ENCODE measurements at places on chromosomes 16 and 17. TPM values are rescaled to one million over a fixed set of nuclear protein-coding genes. Genes with fewer than 3 reads are reported as not detected.

The CTNS gene
- total RNA-seq: 47.9 TPM

The JPH3 gene
- total RNA-seq: 0.16 TPM

- no peak for DNase-seq
Observed at GRCh38 chr17:74795327-74796020, 19.3 kb upstream of the NAT9 start.

The MLX gene
- total RNA-seq: 54.8 TPM

DNA sequence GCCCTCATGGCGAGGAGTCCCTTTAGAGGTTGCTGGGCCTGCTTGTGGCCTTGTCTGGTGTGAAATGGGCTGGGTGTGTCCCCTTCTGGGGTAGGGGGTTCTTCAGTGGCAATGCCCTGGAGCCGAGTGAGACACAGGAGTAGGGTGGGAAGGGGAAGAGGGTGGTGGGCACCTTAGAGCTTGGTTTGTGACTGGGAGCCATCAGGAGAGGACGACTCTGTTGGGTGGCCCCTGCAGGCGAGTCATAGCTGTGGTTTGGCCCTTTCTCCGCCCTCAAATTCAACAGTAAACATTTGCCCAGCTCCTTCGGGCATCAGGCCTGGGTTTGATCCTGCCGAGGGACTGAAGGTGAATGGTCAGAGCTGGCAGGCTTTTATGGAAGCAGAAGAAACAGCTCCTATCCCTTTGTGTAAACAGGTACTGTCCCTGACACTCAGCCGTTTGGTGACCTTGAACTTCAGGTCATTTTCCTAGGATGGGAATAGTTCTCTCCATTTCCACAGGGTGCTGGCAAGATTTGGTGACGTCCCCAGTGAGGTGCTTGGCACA lies 2.9 kb downstream of the E4F1 start:
- DNase-seq: no peak
